ENCODE measurements at places on chromosomes 6 and 20.

GRCh38 chr6:122623279-122623678 lies 13.1 kb downstream of the PKIB start:
- ATAC-seq, result no peak

GRCh38 chr6:69696273-69696672 lies 100.5 kb downstream of the LMBRD1 start:
- peak; percentile 76 for ATAC-seq

GRCh38 chr20:8898823-8899222 lies 170.1 kb upstream of the PLCB4 start:
- ATAC-seq, result no peak

- no peak for ATAC-seq
Measured at GRCh38 chr6:130050230-130050629, 31.8 kb downstream of the L3MBTL3 start.

- ATAC-seq, result no peak
Measured at GRCh38 chr20:12061466-12061865, 143.8 kb downstream of the BTBD3 start.

DNA sequence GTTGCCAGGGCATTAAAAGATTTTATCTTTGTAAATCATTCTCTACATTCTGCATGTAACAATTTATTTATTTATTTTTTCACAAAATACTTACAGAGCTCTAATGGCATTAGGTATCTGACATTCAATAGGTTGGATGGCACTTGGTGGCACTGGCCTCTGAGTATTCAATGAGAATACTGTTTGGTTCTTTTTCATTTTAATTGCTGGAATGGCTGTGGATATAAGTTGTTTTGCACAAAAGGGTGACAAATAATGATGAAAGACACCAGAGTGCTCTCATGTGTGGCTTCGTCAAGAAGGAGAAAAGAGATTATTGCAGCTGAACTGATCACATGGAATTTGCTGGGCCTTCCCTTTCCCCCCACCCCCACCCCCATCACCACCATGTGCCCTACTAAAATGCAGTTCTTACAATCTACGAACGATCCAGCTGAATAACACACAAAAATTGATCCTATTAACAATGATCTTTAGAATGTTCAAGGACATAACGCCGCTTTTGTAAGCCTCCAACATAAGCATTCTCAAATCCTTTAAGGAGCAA lies 195.2 kb upstream of the POU3F2 start:
- ATAC-seq, result no peak

DNA sequence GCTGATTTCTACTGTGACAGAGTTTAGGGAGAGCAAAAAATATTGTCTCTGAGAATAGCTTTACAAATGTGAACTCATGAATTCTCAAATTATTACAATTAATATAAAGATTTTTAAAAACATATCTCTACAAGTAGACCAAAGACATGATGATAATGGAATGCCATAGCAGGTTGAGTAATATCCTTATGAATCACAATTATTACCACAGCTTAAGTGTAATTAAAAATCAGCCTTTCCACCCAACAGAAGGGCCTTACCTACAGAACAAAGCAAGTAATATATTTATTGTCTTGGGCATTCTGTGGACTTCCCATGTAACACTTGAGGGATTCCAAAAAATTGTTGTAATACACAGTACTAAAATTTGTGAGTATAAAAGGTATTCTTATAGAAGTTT lies 1099.6 kb upstream of the GJE1 start:
- ATAC-seq, result no peak

DNA sequence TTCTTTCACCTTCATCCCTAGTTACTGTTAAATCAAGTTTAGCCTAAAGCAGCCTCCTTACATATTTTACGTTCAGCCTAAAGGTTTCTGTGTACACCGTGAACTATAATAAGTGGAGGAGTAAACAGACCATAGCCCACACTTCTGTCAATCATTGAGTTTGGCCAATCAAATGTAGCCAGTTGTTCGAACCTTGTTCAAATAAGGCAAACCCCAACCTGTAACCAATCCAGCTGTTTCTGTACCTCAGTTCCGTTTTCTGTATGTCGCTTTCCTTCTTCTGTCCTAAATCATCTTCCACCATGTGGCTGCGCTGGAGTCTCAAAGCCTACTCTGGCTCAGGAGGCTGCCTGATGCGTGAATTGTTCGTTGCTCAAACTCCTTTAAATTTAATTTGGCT lies 1.8 kb upstream of the FBXO30 start:
- no peak for ATAC-seq

- peak; percentile 59 for ATAC-seq
Measured at GRCh38 chr6:3915076-3915791, 66.1 kb downstream of the FAM50B start.

DNA sequence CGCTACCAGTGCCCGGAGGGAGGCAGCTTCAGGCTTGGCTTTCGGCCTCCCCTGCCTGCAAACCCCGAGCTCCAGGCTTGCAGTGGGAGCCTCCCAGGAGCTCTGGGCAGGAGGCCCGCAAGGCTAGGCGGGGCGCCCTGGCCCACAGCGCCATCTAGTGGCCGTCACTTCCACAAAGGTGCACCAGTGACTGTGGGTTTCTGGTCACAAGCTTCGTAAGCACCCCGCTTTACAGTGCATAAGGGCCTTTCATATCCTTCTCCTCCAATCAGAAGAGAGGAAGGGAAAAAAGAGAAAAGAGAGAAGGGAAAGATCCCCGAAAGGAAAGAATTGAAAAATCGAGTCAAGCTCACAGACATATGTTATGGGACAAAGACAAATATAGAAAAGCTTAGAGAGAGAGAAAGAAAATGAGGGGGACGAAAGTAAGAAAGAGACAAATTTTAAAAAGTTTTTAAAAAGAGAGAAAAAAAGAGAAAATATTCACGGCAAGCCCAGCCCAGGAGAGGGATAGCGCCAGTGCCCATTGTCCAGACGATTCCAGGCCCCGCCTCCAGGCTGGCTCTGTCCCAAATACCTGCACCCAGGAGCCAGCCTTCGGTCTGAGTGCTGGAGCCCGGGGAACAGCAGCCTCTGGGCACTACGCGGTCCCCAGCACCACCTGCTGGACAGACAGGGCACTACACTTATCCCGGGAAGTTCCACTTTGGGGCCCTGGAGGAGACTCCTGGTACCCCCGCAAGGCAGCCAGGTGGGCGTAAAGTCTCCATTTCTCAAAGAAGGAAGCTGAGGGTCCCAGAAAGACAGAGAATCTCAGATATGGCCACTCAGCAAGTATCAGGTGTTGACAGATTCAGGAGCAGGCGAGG lies 207.1 kb downstream of the PREX1 start:
- ATAC-seq, result peak; percentile 78

DNA sequence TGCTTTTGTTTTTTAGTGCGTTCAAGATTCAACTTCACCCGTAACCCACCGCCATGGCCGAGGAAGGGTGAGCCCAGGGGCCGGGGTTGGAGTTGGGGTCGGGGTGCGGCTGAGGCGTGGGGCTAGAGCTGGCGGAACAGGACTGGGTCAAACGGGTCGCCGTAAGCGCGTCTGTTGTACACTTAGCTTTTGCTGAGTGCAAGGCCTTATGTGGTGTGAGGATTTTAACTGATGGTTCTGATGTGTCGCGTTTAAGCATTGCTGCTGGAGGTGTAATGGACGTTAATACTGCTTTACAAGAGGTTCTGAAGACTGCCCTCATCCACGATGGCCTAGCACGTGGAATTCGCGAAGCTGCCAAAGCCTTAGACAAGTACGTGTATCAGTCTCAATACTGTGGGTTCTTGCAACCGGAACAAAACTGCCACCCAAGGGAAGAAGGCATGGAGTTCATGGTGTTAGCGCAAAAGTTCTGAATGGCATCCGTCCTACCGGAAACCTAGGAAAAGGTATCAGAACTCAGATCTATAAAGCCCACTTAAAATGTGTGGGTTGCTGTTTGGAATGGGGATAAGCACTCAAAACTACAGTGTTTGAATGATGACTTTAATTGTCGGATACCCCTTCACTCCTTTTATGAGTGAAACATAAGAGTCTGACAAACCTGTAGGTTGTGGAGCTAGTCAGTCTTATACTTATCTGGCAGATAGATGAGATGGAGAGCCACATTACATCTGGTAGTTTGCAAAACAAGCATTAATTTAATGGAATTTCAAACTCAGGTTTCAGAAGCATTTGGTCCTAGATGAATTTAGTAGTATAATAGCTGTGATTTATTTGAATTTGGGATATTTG lies 574 bp downstream of the RPS12 start:
- peak; percentile 1 for ATAC-seq

- ATAC-seq, result no peak
Measured at GRCh38 chr6:77324866-77325265, 138.4 kb downstream of the HTR1B start.

Measured in activated CD4-positive, CD25-positive, alpha-beta regulatory T cell treated with anti-CD3 and anti-CD28 coated beads, Interleukin-2, amount 50 U/mL, for 24 hours (primary cell).